Natural killer cell (primary cell): ENCODE measurements at places on chromosomes 1 and 21. TPM values are rescaled to one million over a fixed set of nuclear protein-coding genes. Genes with fewer than 3 reads are reported as not detected.

The KIF26B gene
- 0.16 TPM for total RNA-seq

The HHAT gene
- total RNA-seq, result 0.82 TPM

The ACTL8 gene
- not detected for total RNA-seq

GRCh38 chr1:245248231-245248731, 93.5 kb downstream of the KIF26B start:
- H3K36me3 ChIP-seq, result no peaks in the 10 kb centered on the region
- no peaks in the 10 kb centered on the region for H3K27me3 ChIP-seq
- H3K27ac ChIP-seq, result no peak overlapping the region
- DNase-seq, result no peak

- no peak overlapping the region for H3K27ac ChIP-seq
- no peak for DNase-seq
- peaks cover 49% of the 10 kb centered on the region for H3K4me1 ChIP-seq
- H3K36me3 ChIP-seq, result no peaks in the 10 kb centered on the region
Measured at GRCh38 chr1:1004780-1005697, 5.1 kb upstream of the HES4 start.

- H3K4me3 ChIP-seq, result no peak overlapping the region
- H3K36me3 ChIP-seq, result peaks cover 34% of the 10 kb centered on the region
- H3K27me3 ChIP-seq, result no peaks in the 10 kb centered on the region
- H3K4me1 ChIP-seq, result peaks cover 7% of the 10 kb centered on the region
- no peak for DNase-seq
Measured at GRCh38 chr1:235831148-235831547, 35.6 kb downstream of the LYST start.

The LENEP gene
- total RNA-seq, result not detected

- H3K4me1 ChIP-seq, result peaks cover 40% of the 10 kb centered on the region
- no peak overlapping the region for H3K4me3 ChIP-seq
- H3K27me3 ChIP-seq, result no peaks in the 10 kb centered on the region
- DNase-seq, result peak; percentile 60
- peaks cover 17% of the 10 kb centered on the region for H3K36me3 ChIP-seq
Measured at GRCh38 chr1:243508303-243508713, 252.5 kb downstream of the SDCCAG8 start.

GRCh38 chr1:211033921-211034525, 99.9 kb downstream of the KCNH1 start:
- H3K36me3 ChIP-seq, result no peaks in the 10 kb centered on the region
- no peak for DNase-seq
- no peaks in the 10 kb centered on the region for H3K4me1 ChIP-seq
- no peak overlapping the region for H3K27ac ChIP-seq

The SEMA6C gene
- 5.8 TPM for total RNA-seq

DNA sequence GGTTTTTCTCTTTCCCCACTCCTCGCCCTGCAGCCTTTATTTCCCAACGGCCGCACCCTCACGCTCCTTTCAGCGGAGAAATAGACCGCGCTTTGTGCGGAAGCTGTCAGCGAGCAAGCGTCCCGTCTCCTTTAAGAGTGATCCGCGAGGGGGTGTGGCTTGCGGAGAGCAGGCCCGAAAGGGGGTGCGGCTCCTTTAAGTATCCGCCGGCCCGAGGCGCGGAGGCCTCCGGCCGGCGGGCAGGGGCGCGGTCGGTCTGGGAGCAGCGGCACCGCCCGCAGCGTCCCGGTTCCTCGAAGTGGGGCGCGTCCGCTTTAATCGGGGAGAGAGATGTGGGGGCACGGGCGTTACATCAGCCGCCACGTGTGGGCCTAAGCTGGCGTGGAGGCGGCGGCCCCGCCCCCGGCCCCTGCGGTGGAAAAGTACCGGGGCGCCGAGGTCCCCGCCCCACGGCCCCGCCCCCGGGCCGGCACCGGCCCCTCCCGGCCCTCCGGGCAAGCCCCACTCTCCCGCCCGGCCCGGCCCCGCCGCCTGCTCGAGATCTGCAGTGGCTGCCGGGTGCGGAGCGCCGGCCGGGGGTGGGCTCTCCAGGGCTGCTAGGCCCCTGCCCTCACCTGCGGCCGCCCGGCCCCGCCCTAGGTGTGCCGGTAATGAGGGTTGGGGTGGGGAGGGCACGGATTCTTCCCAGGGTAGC, 1.2 kb downstream of the SLC6A9 start:
- no peaks in the 10 kb centered on the region for H3K27me3 ChIP-seq
- H3K27ac ChIP-seq, result peak overlapping the region; percentile 72

The EVI5 gene
- total RNA-seq, result 5.5 TPM

DNA sequence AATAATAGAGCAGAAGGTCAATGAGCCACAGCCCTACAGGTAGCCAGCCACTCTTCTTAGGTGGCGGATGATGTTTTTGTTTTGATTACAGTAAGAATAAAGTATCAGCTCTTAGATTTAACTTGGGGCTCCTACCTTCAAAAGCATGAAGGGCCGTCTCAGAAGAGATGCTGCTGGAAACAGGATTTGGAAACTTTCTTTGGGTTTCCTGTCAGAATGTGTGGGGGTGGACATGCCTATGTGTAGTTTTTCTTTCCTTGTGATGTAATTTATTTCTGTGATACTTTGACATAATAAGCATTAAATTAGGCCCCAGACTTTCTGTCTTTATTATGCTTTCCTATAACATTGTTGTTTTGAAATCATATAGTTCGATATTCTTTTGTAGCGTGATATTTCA, 1.5 kb downstream of the RAP1A start:
- H3K27me3 ChIP-seq, result no peaks in the 10 kb centered on the region
- H3K27ac ChIP-seq, result peak overlapping the region; percentile 76
- H3K4me1 ChIP-seq, result peaks cover 45% of the 10 kb centered on the region
- DNase-seq, result peak; percentile 56
- no peaks in the 10 kb centered on the region for H3K36me3 ChIP-seq

DNA sequence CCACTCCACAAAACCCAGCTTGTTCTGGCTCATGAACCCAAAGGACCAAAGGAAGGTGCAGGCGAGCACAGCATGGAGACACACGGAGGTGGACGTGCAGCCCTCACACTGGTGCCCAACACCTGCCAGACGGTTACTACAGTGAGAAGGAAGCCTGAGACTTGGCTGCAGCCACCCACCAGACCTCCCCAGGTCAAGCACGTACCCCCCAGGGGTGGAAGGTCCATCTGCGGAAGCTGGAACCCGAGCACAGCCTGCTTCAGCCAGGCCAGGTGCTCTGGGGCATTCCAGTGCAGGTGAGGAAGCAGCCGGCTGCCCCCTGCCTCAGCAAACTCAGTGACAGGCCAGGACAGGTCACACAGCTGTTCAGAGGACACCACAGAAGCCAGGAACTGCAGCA, 16.0 kb upstream of the LSS start:
- no peaks in the 10 kb centered on the region for H3K27me3 ChIP-seq
- DNase-seq, result no peak
- peaks cover 83% of the 10 kb centered on the region for H3K36me3 ChIP-seq
- no peak overlapping the region for H3K27ac ChIP-seq

DNA sequence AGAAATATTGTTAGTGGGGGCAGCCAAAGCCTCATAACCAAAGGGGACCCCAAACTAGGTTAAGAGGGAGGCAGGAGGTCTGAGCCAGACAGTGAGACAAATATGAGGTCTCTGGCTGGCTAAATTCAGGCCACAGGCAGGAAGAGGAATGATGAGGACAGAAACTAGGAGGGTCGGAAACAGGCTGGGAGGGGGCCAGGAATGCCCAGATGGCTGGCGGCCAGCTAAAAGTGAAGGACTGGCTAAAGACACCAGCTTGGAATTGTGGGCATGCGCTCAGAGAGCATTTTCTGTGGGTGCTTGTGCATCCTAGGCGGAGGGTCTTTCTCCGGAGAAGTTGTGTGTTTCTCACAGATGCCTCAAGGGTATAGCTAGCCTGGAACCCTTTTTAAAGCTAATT, 77.0 kb downstream of the PGM1 start:
- no peaks in the 10 kb centered on the region for H3K27me3 ChIP-seq
- no peaks in the 10 kb centered on the region for H3K4me1 ChIP-seq
- H3K27ac ChIP-seq, result no peak overlapping the region
- no peak for DNase-seq
- H3K36me3 ChIP-seq, result no peaks in the 10 kb centered on the region

DNA sequence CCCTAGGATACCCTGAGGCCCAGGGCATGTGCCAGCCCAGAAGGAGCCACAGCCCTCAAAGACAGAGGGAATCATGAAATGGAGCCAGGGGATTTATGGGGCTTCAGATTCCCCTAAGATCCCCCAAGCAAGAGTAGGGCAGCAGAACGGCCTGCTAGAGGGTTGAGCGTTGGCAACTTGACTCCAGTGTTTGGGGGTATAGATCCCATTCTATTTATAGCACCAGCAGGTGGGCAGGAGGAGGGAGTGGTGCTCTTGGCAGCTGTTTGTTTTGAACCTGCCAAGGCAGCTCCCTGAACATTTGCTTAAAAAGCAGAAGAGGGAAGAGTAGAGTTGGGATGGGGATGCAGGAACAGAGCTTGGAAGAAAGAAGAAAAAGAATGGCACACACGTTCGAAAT, 33.7 kb downstream of the GLUL start:
- no peaks in the 10 kb centered on the region for H3K36me3 ChIP-seq
- no peaks in the 10 kb centered on the region for H3K27me3 ChIP-seq
- H3K4me3 ChIP-seq, result no peak overlapping the region
- no peaks in the 10 kb centered on the region for H3K4me1 ChIP-seq

The FOXO6 gene
- 1.2 TPM for total RNA-seq

The TAS1R1 gene
- not detected for total RNA-seq

- H3K4me1 ChIP-seq, result peaks cover 1% of the 10 kb centered on the region
- no peaks in the 10 kb centered on the region for H3K36me3 ChIP-seq
- H3K4me3 ChIP-seq, result no peak overlapping the region
Measured at GRCh38 chr1:67059346-67059745, 5.4 kb upstream of the SLC35D1 start.

DNA sequence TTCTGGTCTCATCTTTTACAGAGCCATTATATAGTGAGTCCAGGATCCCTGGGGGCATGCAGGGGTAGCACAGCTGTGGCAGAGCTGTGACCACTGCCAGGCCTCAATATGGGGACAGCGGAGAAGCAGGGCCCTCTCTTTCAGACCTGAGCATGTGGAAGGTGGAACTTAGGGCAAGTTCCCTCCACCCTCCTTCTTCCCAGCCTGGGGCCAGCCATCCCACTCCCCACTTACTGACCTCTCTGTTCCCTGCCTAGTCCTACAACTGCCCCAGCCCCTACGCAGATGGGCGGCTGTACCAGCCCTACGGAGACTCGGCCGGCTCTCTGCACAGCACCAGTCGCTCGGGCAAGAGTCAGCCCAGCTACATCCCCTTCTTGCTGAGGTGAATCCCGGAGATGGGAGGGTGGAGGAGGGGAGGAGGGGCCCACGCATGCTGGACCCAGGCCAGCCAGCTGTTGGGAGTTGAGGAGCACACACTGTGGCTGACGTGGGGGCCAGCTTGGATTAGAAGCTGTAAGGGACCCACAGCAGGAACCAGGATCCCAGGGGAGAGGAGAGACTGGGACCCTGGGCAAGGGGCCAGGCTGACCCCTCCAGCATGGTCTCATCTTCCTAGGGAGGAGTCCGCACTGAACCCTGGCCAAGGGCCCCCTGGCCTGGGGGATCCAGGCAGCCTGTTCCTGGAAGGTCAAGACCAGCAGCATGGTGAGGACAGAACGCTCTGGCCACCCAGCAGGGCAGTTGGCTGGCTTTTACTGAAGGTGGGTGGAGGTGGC, 10.7 kb downstream of the PSRC1 start:
- no peak for DNase-seq
- H3K36me3 ChIP-seq, result no peaks in the 10 kb centered on the region
- no peaks in the 10 kb centered on the region for H3K27me3 ChIP-seq
- H3K4me3 ChIP-seq, result no peak overlapping the region

DNA sequence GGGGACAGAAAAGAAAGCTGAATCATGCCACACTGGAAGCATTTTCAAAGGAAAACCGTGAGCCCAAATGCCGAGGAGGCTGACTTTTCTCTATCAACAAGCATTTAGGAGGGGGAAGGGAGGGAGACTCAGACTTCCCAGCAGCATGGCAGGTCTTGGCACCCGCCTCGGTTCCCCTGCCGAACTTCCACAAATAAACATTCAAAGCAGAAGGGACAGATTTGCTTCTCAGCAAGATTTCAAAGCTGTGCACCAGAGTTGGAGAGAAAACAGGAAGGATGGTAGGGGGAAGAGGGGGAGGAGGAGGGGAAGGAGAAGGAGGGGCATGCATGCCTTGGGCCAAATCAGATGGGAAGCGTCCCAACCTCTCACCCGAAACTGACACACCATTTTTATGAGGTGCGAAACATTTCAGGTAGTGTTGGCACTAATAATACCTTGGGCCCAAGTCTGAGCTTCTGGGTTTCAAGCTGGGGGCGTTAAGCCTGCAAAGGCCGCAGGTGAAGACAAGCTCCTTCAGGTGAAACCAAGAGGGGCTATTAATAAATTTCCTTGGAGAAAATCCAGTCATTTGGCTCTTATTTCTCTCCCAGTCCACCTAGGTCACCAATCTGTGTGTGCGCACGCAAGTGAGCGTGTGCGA, 26.4 kb downstream of the ABCA4 start:
- no peak overlapping the region for H3K4me3 ChIP-seq
- DNase-seq, result no peak
- H3K27ac ChIP-seq, result no peak overlapping the region
- H3K27me3 ChIP-seq, result no peaks in the 10 kb centered on the region

The RAB13 gene
- not detected for total RNA-seq

The KCNQ4 gene
- 0.14 TPM for total RNA-seq

DNA sequence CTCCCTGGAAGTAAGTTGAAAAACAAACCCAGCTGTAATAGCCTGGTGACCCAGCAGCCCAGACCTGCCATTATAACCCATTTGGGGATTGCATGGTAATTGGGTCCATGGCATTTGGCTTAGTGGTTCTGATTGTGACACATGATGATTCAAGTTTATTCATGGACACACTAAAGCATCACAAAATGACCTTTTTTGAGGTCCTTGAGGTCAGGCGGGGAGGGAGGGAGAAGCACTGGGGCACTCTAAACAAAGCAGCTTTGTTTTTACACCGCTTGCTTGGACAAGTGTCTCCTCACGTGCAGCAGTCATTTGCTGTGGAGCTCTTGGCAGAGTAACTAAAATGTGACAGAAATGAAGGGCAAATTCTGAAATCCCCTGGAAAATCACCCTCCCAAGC, 241.0 kb upstream of the SGIP1 start:
- H3K36me3 ChIP-seq, result no peaks in the 10 kb centered on the region
- H3K4me1 ChIP-seq, result peaks cover 3% of the 10 kb centered on the region
- H3K4me3 ChIP-seq, result no peak overlapping the region
- DNase-seq, result no peak
- no peaks in the 10 kb centered on the region for H3K27me3 ChIP-seq

The TEDDM1 gene
- not detected for total RNA-seq

DNA sequence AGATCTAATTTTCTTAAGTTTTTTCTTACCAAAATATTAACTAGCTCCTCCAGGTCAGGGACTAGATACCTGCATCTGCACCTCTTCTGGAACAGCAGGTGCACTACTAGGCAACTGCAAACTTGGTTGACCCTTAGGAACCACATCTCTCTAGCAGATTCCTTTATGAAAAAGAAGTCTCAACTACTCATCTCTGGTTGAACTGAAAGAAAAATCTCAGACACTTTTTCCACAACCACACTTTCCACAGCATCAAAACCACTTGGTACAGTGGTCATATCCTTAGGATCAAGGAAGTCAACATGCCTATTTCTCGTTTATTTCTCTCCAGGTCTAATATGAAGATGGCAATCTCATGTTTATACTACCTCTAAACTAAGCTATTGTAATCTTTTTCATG, 52.3 kb downstream of the VAV3 start:
- H3K27me3 ChIP-seq, result no peaks in the 10 kb centered on the region
- no peak overlapping the region for H3K4me3 ChIP-seq
- H3K4me1 ChIP-seq, result no peaks in the 10 kb centered on the region
- H3K27ac ChIP-seq, result no peak overlapping the region

The HRNR gene
- not detected for total RNA-seq

- no peaks in the 10 kb centered on the region for H3K4me1 ChIP-seq
- H3K27me3 ChIP-seq, result no peaks in the 10 kb centered on the region
- no peak for DNase-seq
- peaks cover 38% of the 10 kb centered on the region for H3K36me3 ChIP-seq
- no peak overlapping the region for H3K27ac ChIP-seq
Measured at GRCh38 chr1:53822931-53823330, 15.2 kb downstream of the NDC1 start.
